Psoas muscle (tissue), 8 donors: ENCODE measurements at places on chromosomes 2 and 18. TPM values are rescaled to one million over a fixed set of nuclear protein-coding genes. Genes with fewer than 3 reads are reported as not detected.

Gene FAP
- 2.2 TPM for total RNA-seq

Gene PLEK
- total RNA-seq, result 2.3 TPM

Gene KCNIP3
- total RNA-seq, result 0.93 TPM

DNA sequence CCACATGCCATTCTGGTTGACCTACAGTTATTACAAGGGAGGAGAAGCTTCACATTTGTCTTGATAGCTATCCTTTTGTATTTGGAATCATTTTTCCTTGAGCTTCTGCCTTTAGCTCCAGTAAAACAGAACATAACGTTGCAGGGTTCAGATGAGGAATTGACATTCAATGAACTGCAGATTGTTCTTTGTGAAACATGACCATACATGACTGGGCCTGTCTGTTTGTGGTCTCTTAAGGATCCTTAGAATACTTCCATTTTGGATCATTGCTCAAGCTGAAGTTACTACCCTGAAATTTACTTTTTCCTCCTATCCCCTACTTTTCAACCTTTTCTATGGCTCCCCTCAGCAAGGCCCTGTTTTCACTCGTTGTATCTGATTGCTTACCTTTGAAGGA lies 1281.7 kb upstream of the CELF4 start:
- H3K27me3 ChIP-seq, result no peaks in the 10 kb centered on the region
- H3K27ac ChIP-seq, result no peak overlapping the region
- DNase-seq, result no peak

DNA sequence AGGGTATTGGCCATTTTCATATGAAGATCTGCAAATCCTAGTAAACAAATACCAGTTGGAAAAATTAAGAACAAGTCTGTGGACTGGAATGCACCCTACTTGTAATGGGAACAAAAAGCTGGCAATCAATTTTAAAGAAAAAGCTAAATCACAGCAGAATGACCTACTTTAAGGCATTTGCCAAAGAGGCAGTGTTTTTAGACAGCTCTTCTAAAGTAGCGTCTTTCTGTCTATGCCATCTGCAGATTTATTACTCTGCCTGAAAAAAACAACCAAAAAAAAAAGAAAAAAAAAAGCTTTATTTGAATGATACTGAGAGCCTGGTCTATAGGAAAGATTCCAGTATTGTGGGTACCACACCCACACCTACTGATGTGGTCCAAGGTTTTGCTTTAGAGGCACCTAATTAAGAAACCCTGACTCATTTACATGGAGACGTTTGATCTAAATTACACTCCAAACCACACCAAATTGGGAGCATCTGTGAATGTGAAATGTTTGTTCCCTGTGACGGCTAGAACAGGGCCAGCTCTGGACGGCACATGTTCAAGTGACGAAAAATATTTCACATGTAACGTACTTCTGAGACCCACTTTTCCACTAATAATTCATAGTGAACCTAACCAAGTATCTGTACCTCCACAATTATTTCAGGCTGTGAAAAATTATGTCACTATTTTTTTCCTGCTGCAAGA lies 597.1 kb downstream of the ARHGAP15 start:
- no peaks in the 10 kb centered on the region for H3K4me1 ChIP-seq
- no peaks in the 10 kb centered on the region for H3K36me3 ChIP-seq
- H3K27me3 ChIP-seq, result no peaks in the 10 kb centered on the region
- no peak for DNase-seq

DNA sequence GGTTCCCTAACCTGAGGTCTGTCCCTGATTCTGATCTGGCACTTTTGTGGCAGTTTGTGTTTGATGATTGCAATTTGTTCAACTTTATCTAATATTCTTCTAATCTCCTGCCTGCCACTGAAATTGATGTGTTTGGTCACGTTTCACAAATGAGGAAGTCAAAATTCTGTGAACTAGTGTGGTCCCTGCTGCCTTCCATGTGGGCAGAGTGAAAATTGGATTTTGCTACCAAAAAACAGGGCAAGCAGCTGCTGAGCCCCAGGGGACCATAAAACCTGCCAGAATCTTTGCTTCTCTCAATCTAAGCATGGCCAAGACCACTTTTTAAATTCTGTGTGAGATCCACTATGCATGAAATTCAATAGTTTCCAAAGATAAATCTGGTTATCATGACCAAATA lies 195.5 kb upstream of the CYRIA start:
- no peak for DNase-seq
- H3K4me1 ChIP-seq, result no peaks in the 10 kb centered on the region
- no peaks in the 10 kb centered on the region for H3K36me3 ChIP-seq
- H3K27me3 ChIP-seq, result no peaks in the 10 kb centered on the region
- no peak overlapping the region for H3K27ac ChIP-seq
- no peak overlapping the region for H3K4me3 ChIP-seq

DNA sequence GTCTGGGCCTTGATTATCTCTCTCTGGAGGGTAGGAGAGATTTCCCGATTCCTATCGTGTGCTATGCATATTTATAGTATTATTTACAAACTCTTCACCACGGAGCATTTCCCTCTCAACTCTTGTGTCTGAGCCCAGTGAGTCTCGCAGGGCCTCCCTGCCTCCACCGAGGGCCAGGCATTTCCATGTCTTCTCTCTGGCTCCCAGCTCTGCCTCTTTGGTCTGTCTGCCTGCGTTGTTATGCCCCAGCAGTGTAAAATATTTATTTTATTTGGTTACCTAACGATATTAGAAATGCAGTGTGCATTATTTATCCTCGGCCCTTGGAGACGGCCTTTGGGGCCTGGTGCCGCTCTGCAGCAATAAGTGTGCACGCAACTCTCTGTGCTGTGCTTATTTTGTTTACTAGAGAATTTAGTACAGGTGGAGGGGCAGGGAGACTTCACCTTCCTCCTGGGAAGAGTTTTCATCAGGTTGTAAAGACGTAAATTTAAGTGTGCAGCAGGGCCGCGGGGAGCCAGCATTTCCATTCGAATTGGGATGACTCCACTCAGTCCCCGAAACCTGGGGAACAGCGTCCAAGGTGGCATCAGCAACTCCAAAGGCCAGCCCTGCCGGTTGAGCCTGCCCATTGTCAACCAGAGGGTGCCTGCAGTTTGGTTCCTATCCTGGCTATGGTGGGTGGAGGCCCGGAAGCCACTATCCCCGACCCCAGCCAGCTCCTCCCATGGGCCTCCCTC lies 100.2 kb downstream of the PTGR3 start:
- no peaks in the 10 kb centered on the region for H3K27me3 ChIP-seq
- no peaks in the 10 kb centered on the region for H3K36me3 ChIP-seq
- H3K4me1 ChIP-seq, result no peaks in the 10 kb centered on the region
- H3K27ac ChIP-seq, result no peak overlapping the region

GRCh38 chr2:96325041-96325883 lies at the start of gene ITPRIPL1:
TSS of gene ITPRIPL1 (plus strand) at chr2:96325317. CDS start at chr2:96325840, 523 bp downstream.
- H3K27ac ChIP-seq, result peak within 1 kb of the TSS; percentile 3
- no peaks in the 10 kb centered on the region for H3K4me1 ChIP-seq
- no peaks in the 10 kb centered on the region for H3K36me3 ChIP-seq
- peaks cover 20% of the 10 kb centered on the region for H3K27me3 ChIP-seq

DNA sequence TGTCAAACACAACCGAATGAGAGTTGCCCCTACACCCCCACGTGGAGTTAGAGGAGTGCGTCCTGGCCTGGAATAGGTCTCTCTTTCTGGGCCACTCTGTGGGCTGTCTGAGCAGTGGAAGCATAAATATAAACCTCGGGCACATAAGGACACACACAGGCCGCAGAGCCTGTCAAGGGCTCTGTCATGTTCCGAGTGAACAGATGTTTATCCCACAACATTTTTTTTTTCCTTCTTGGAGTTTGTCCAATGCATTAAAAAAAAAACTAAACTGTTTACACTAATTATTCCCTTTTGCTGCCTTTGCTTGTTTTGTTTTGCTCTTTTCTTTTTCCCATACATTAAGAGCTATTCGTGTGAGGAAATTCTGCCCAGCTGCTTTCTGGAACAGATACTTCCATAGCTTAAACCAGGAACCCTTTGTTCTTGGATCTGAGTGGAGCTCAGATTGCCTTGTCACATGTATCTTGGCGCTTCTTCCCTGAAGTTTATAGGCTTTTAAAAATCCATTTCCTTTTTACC lies 228.3 kb upstream of the FOSL2 start:
- H3K4me1 ChIP-seq, result peaks cover 40% of the 10 kb centered on the region
- peak; percentile 78 for DNase-seq
- peak overlapping the region; percentile 2 for H3K4me3 ChIP-seq
- H3K27me3 ChIP-seq, result no peaks in the 10 kb centered on the region
- H3K36me3 ChIP-seq, result no peaks in the 10 kb centered on the region
- peak overlapping the region; percentile 84 for H3K27ac ChIP-seq

- no peaks in the 10 kb centered on the region for H3K27me3 ChIP-seq
- no peak for DNase-seq
- H3K27ac ChIP-seq, result no peak overlapping the region
- H3K4me3 ChIP-seq, result no peak overlapping the region
- no peaks in the 10 kb centered on the region for H3K4me1 ChIP-seq
Measured at GRCh38 chr18:28831908-28832307, 655.0 kb upstream of the CDH2 start.
